ENCODE measurements at places on chromosomes 3 and 15.
A peak's percentile ranks its signal among the peaks of the same experiment; 100 is the strongest.

- DNase-seq, result peak; percentile 36
These were observed 40.8 kb downstream of the CHST14 start for GRCh38 chr15:40511472-40512133.

GRCh38 chr3:5264093-5264600, 76.6 kb downstream of the EDEM1 start:
- DNase-seq, result no peak

GRCh38 chr3:103134023-103134724, 699.4 kb downstream of the ZPLD1 start:
- DNase-seq, result no peak

DNA sequence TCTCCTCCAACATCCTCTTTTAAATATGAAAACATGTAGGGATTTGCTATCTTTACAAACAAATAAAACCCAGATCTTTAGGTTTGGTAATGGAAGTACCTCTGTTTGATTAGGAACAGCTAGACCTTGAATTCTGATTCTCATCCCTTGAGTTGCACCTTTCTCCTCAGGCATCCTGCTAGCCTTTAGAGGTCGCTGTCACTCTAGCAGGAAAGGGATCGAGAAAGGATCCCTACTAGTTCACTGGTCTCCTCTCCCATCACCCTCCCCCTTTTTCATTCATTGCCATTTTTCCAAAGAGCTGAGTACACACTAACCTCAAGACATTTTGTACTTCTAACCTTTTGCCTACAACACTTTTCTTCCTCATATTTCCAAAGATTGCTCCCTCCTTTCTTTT, 569.8 kb downstream of the RBMS3 start:
- no peak for DNase-seq

GRCh38 chr15:47870956-47871625, 153.8 kb downstream of the SEMA6D start:
- no peak for DNase-seq

- no peak for DNase-seq
These were observed 329.9 kb upstream of the WNT5A start for GRCh38 chr3:55816794-55817576.

DNA sequence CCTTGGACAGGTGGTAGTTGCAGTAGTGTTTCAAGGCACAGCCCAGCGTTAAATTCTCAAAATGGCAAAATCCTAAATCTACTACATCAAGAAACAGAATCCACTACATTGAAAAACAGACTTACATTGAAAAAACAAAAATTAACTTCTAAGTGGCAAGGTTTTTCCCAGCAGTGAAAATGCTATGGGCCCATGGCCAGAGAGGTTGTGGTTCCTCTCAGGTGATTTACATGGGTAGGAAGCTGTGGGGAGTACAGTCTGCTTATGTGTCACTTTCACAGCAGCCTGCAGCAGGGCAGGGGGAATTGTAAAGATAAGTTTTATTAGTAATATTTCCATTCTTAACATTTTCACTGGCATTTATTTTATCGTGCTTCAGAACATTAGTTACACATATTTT, 24.9 kb downstream of the TTC14 start:
- no peak for DNase-seq

DNA sequence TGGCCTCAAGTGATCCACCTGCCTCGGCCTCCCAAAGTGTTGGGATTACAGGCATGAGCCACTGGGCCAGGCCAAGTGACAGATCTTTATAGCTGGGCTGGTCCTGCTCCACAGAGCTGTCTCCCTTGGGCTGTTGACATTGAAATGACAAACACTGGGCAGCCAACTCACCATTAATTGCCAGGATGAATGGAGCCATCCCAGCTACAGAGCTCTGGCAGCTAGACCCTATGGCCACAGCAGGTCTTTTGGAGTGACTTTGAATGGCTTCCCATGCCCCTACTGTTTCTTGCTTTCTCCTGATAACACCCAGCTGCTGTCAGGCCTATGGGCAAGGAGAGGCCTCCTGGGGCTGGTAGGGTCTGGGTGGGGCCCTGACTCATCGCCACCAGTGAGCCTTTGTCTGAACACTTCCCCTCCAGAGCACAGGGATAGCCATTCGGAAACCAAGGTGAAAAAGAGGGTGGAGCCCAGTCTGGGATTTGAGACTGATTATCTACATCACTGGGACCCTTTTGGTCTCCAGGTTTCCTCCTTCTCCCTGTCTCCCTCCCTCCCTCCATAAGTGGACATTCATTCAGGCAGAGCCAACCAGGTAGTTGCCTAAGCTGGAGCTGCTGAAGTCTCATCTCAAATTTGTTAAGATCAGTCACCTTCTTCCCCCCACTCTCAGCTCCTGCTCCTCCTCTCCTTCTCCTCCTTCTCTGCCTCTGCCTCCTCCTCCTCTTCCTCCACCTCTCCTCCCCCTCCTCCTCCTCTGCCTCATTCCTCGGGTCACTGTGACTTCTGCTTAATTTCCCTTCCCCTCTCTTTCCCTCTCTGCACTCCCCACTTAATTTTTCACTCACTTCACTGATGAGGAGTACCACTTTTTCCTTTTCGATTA, 34.0 kb downstream of the BHLHE40 start:
- no peak for DNase-seq

DNA sequence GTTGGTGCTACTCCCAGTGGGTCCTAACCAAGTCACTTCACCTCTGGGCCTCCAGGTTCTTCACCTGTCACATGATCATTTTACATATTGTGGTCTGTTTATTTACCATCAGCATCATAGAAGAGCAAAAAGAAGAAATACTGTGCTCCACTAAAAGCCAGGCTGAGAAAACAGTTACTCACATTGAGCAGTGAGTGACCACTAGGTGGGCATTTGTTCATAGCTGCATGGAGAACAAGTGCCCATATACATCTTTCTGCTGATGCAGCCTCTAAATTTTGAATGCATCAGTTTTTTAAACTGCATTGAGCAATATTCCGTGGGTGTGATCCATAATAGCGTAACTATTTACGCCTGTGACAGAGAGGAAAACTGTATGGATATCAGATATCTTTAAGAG, 76.2 kb downstream of the DCUN1D1 start:
- DNase-seq, result no peak

DNA sequence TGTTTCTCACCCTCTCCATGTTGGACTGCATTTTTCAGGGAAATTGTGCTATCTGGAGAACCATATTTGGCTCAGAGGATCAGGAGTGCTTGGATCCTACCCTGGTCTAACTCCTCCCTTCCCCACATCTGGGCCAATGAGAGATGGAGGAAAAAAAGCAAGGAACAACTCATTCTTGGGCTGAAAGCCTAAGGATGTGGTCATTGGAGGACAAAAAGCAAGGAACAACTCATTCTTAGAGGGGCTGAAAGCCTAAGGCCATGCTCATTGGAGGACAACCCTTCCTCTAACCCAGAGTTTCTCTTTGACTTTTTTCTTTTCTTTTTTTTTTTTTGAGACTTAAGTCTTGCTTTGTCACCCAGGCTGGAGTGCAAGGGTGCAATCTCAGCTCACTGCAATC, 48.6 kb upstream of the CHRNB4 start:
- no peak for DNase-seq

DNA sequence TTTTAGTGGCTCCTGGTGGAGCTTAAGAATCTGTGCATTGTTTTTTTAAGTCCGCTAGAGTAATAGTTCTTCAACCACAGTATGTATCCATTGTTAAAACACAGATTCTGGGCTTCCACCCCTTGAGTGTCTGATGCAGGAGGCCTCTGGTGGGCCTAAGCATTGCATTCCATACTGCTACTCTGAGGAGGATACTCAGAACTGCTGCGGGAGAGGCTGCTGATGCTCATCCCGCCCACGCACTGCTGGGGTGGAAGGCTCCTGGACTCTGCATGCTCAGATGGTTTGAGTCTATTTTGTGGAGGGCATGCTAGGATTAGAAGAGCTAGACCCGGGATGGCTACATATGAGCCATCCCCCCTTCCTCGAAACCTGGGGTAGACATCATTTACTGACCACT, 74.4 kb downstream of the THSD4 start:
- DNase-seq, result no peak

DNA sequence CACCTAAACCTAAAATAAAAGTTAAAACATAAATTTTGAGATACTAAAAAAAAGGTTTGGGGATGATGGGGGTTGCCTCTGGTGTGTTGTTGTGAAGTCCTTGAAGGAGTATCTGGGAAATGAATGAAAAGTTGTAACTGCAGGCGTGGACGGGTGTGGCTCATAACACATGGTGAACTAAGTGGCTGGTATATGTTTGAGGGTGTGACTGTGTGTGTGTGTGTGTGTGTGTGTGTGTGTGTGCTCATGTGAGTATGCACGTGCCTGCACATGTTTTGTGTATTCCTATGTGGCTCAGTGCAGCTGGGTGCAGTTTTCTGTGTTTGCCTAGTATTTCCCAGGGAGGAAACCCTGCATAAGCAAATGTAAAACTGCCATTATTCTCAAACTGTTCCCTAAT, 229.9 kb upstream of the TRIM42 start:
- DNase-seq, result no peak

- DNase-seq, result no peak
These were observed 13.1 kb upstream of the SCN5A start for GRCh38 chr3:38662544-38662943.

GRCh38 chr3:18425641-18426257, 610 bp upstream of the SATB1 start:
- peak; percentile 90 for DNase-seq

- DNase-seq, result no peak
These were observed 91.1 kb downstream of the USP13 start for GRCh38 chr3:179743913-179744312.

DNA sequence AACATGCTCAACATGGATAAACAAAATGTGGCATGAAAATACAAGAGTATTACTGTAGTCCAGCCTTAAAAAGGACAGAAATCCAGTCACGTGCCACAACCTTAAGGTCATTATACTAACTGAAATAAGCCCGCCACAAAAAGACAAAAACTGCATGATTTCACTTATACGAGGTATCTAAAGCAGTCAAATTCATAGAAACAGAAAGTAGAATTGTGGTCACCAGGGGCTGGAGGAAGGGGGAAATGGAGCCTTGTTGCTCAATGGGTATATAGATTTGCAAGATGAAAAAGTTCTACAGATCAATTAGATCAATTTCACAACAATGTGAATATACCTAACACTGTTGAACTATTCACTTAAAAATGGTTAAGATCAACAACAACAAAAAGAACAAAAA, 7.4 kb downstream of the GLB1 start:
- DNase-seq, result no peak

DNA sequence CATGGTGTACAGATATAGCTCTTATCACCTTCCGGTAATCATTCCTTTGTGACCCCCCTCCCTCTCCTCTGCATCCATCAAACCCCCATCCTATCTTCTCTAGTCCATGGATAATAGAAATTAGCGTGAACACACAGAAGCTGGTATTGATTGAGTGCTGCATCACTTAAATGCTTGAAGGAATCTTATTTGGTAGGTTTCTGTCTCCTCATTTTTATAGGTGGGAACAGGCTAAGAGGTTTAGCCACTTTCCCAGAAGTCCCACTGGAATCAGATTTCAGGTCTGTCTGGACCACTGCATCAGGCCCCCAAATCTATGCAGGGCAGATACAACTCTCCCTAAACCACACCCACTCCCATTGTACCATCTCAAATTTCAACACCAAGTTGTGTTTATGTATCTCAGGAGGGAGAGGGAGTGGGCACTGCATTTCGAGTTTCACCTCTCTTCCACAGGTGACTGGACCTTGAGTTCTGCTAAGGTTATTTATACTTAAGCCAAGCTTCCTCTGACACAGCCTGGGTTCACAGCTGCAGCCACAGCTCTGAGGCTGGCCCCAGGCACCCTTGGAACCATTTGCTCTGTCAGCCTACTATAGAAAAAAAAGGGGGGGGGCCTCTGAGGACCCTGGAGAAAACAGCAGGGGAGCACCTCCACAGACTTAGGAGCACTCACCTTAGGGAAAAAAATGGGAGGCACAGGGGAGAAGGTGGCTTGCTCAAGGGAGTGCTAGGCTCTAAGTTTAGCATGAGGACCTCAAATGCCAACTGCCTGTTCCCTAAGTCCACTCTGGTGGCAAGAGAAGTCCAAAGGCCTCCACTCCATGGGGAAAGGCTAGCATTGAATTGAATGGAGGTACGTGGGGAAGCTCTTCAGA, 2.1 kb upstream of the NMB start:
- DNase-seq, result no peak

- DNase-seq, result no peak
These were observed 70.5 kb upstream of the HEG1 start for GRCh38 chr3:125126323-125126722.

- DNase-seq, result no peak
These were observed 28.6 kb downstream of the SLC27A2 start for GRCh38 chr15:50210462-50211157.

DNA sequence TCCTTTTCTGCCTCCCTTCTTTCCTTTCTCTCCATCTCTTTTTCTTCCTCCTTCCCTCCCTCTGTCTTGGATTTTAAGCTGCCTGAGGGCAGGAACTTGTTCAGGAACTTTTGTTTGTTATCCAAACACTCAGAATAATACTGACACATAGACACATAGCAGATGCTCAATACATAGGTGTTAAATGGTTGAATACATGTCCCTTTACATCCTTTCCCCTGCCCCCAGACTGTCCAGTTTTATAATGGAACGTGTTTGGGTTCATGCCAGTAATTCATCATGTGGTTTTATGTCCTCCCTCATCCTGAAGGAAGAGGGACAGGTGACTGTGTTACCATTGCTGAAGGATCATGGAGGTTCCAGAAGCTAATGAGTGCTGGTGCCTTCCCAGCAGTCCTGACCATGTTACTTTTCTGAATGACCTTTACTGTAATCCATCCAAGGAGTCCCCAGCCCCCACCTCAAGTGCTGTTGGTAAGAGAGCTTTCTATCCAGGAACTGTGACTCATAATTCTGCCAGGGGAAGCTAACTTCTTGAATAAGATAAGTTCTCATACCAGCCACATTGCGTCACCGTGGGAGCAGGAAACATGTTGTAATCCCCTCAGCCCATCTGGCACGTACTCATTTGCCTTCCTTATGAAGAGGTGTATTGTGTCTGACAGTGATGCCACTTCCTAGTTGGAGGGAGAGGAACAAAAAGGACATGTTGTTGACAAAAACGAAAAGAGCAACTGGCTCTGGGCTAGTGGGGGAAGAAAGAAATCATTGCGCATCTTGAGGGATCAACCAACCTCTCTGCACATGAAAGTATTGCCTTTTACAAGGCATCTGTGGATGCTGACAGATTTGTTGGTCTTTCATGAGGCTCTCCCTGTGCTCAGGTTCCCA, 52.4 kb downstream of the IL1RAP start:
- DNase-seq, result peak; percentile 92

GRCh38 chr15:88681610-88682221, 42.9 kb downstream of the ISG20 start:
- DNase-seq, result no peak

GRCh38 chr3:15108869-15109268, 9.9 kb upstream of the RBSN start:
- no peak for DNase-seq

DNA sequence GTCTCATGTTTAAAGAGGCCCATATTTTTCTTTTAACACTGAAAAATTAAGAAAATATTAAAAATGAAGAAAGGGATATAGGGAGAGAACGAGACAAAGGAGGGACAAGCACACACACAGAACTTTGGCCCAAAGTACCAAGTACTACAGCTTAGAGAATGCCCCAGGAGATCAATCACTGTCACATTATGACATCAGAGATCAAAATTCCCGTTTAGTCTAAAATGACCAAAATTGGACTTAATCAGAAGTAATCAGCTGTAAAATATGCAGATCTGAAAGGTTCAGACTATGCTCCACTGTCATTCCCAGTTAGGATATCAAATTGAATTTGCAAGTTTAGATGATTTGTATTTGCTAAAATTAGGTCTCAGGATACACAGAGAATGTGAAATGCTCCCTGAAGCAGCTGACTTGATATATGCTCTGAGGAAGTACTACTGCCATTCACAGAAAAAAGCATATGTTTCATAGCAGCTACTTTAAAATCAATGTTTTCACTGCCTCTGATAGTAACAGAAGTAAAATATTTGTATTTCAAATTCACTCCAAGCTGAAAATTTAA, 123.0 kb downstream of the PEAK1 start:
- no peak for DNase-seq
